ENCODE measurements at places on chromosomes 6 and 20. TPM values are rescaled to one million over a fixed set of nuclear protein-coding genes. Genes with fewer than 3 reads are reported as not detected.
A peak's percentile ranks its signal among the peaks of the same experiment; 100 is the strongest.

The SSTR4 gene
- total RNA-seq: not detected

The PTCRA gene
- total RNA-seq: not detected

The LHFPL5 gene
- not detected for total RNA-seq

The FAM8A1 gene
- 3.2 TPM for total RNA-seq

The RHAG gene
- not detected for total RNA-seq

The GRM1 gene
- total RNA-seq: not detected

The FAM217A gene
- total RNA-seq: not detected

The NOP56 gene
- total RNA-seq: 596 TPM

The TULP1 gene
- total RNA-seq: not detected

The CFAP206 gene
- total RNA-seq: not detected

The FAM162B gene
- not detected for total RNA-seq

The ARMC12 gene
- 1.1 TPM for total RNA-seq

The HUS1B gene
- total RNA-seq: 1.0 TPM

GRCh38 chr6:82006027-82006738 is 241.4 kb downstream of the IBTK start:
- no peaks in the 10 kb centered on the region for H3K36me3 ChIP-seq
- H3K4me1 ChIP-seq: no peaks in the 10 kb centered on the region
- no peak overlapping the region for H3K27ac ChIP-seq
- H3K4me3 ChIP-seq: no peak overlapping the region
- no peaks in the 10 kb centered on the region for H3K27me3 ChIP-seq
- DNase-seq: peak; percentile 4

DNA sequence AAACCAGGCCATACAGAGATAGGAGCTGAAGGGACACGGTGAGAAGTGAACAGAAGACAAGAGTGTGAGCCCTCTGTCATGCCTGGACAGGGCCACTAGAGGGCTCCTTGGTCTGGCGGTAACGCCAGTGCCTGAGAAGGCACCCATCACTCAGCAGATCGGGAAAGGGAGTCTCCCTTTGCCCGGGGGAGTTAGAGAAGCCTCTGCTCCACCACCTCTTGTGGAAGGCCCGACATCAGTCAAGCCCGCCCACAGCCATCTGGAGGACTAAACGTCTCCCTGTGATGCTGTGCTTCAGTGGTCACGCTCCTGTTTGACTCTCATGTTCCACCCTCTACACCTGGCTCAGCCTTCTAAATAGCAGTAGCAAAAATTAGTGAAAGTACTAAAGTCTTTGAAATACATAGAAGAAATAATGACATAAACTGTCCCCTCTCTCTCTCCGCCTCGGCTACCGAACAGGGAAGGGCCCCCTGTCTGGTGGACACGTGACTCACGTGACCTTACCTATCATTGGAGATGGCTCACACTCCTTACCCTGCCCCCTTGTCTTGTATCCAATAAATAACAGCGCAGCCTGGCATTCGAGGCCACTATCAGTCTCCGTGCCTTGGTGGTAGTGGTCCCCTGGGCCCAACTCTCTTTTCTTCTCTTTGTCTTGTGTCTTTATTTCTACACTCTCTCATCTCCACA is 66.7 kb downstream of the RPP21 start:
- no peak overlapping the region for H3K27ac ChIP-seq
- peaks cover 51% of the 10 kb centered on the region for H3K27me3 ChIP-seq
- H3K36me3 ChIP-seq: peaks cover 4% of the 10 kb centered on the region
- no peak overlapping the region for H3K4me3 ChIP-seq

DNA sequence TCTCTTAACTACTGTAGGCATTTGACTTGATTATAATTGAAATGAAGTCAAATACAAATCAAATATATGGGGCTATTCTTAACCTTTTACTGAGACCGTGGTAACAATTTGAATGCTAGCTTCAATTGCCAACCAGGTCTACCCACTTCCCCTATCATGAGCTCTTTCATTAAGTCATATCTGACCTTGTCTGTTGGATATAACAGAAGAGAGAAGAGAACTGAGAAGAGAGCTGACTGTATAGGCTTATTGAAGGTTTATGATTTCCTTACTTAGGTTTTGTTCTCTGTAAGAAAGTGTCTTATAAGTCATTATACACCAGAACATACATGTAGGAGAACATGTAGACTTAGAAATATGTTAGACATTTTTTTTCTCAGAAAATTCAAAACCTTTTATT is 549.4 kb downstream of the COL12A1 start:
- DNase-seq: no peak
- H3K4me1 ChIP-seq: no peaks in the 10 kb centered on the region
- no peak overlapping the region for H3K27ac ChIP-seq
- no peaks in the 10 kb centered on the region for H3K36me3 ChIP-seq
- no peaks in the 10 kb centered on the region for H3K27me3 ChIP-seq

GRCh38 chr20:34043025-34043424 is 49.3 kb downstream of the RALY start:
- no peak for DNase-seq
- no peaks in the 10 kb centered on the region for H3K27me3 ChIP-seq
- H3K4me3 ChIP-seq: no peak overlapping the region
- H3K4me1 ChIP-seq: peaks cover 68% of the 10 kb centered on the region

- peaks cover 14% of the 10 kb centered on the region for H3K36me3 ChIP-seq
- no peak overlapping the region for H3K27ac ChIP-seq
- H3K4me1 ChIP-seq: peaks cover 39% of the 10 kb centered on the region
- no peak overlapping the region for H3K4me3 ChIP-seq
These were observed 45.4 kb downstream of the REV3L start for GRCh38 chr6:111437573-111437972.

GRCh38 chr6:22529866-22530265 is 39.5 kb upstream of the HDGFL1 start:
- H3K4me1 ChIP-seq: no peaks in the 10 kb centered on the region
- H3K27ac ChIP-seq: no peak overlapping the region
- H3K4me3 ChIP-seq: no peak overlapping the region
- DNase-seq: no peak
- no peaks in the 10 kb centered on the region for H3K36me3 ChIP-seq

DNA sequence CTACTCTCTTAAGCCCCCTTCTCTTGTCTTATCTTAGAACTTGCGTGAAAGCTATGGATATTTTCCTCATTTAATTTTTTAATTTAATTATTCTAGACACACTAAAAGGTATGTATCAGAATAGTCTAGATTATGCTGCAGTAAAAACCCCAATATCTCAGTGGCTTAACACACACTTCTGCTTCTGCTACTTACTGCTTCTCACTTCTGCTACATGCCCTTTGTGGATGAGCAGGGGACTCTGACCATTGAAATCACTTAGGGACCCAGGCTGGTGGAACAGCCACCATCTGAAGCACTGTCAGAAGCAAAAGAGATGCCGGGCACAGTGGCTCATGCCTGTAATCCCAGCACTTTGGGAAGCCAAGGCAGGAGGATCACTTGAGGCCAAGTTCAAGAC is 27.2 kb upstream of the SCUBE3 start:
- H3K27me3 ChIP-seq: peaks cover 17% of the 10 kb centered on the region
- no peak for DNase-seq
- peaks cover 6% of the 10 kb centered on the region for H3K4me1 ChIP-seq
- no peak overlapping the region for H3K4me3 ChIP-seq

DNA sequence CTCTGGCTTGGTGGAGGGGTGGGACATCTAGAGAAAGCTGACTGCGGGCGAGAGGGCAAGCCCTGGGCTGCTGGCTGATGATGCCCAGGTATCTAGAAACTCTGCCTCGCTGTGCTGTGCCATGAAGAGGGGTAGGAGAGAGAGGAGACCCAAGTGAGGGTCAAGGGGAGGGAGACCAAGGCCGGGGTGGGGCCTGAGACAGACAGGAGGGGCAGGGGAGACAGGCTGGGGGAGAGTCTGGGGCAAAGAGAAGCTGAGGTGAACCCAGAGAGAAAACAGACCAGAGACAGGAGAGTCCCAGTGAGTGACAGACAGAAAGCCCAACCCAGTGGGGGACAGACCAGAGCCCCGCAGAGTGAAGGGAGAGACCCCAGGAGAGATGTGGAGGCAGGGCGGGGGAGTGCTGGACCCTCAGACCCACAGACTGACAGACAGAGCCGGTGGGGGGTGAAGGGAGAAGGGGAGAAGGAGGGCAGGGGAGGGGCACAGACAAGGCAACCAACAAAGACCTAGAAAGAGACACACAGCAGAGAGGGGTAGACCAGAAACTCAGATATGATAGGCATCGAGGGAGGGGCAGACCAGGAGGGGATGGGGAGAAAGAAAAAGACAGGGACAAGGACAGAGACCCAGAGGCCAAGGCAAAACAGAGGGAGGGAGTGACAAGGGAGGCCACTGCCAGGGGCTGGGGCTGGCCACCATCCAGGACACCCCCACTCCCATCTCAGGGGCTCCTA is 5.9 kb downstream of the TEAD3 start:
- no peaks in the 10 kb centered on the region for H3K36me3 ChIP-seq
- H3K27ac ChIP-seq: no peak overlapping the region
- H3K4me1 ChIP-seq: peaks cover 17% of the 10 kb centered on the region
- no peak overlapping the region for H3K4me3 ChIP-seq
- H3K27me3 ChIP-seq: no peaks in the 10 kb centered on the region
- DNase-seq: no peak

DNA sequence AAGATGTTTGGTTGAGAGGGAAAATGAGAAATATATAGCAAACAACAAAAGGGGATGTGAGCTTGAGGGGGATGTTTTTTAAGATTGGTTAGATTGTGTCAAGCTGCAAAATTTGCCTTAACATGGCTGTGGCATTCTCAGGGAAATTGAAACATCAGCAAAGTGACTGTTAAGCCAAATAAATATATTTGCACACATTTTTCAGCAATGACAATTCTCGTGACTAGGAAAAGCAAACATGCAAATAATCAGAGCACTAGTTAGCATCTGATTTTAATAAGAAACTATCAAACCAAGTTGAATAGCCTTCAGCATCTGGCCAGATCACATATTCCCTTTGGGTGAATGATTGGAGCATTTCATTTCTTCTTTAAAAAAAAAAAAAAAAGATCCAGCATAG is 262.8 kb downstream of the TBC1D7 start:
- H3K27me3 ChIP-seq: no peaks in the 10 kb centered on the region
- no peak overlapping the region for H3K4me3 ChIP-seq
- H3K27ac ChIP-seq: no peak overlapping the region
- no peaks in the 10 kb centered on the region for H3K4me1 ChIP-seq
- H3K36me3 ChIP-seq: no peaks in the 10 kb centered on the region

DNA sequence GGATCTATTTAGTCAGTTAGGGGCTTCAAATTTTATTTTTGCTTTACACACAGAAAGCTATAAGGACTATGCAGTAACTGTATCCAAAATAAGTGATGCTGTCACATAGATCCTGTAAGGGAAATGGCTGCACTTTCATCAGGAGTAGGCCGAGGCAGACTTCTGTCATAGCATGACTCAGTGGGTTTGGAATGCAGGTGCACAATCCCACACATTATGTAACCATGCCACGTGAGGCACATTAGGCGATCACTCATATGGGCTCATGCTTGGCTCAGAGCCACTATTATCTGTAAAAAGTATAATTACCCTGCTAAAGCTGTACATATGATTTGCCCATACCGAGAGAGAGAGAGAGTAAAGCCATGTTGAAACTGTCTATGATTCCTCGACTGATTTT is 1189.4 kb upstream of the EYS start:
- DNase-seq: no peak
- no peaks in the 10 kb centered on the region for H3K4me1 ChIP-seq
- H3K4me3 ChIP-seq: no peak overlapping the region
- no peaks in the 10 kb centered on the region for H3K36me3 ChIP-seq
- H3K27me3 ChIP-seq: no peaks in the 10 kb centered on the region

GRCh38 chr6:3117912-3118352 is 579 bp upstream of the BPHL start:
- peak overlapping the region; percentile 74 for H3K4me3 ChIP-seq
- peaks cover 3% of the 10 kb centered on the region for H3K36me3 ChIP-seq
- H3K27ac ChIP-seq: peak overlapping the region; percentile 77
- peaks cover 17% of the 10 kb centered on the region for H3K4me1 ChIP-seq
- no peaks in the 10 kb centered on the region for H3K27me3 ChIP-seq

- no peaks in the 10 kb centered on the region for H3K36me3 ChIP-seq
- no peak overlapping the region for H3K27ac ChIP-seq
- no peak overlapping the region for H3K4me3 ChIP-seq
- no peak for DNase-seq
- no peaks in the 10 kb centered on the region for H3K4me1 ChIP-seq
These were observed 111.8 kb upstream of the FRMD1 start for GRCh38 chr6:168190646-168191443.
